C1 segment of cervical spinal cord (tissue), 14 donors: ENCODE measurements at places on chromosomes 2 and 18.

GRCh38 chr2:240336820-240337427, 98.5 kb upstream of the GPC1 start:
- no peak for DNase-seq

DNA sequence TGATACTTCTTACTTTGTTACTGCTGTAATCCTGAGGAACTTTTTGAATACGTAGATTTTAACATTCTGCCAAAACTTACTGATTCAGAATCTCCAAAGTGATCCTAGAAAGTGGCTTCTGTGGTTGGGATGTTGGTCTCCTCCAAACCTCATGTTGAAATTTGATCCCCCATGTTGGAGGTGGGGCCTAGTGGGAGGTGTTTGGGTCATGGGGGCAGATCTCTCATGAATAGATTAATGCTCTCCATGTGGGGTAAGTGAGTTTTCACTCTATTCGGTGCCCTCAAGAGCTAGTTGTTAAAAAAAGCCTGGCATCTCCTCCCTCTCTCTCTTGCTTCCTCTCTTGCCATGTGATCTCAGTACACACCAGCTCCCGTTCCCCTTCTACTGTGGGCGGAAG, 329.9 kb downstream of the HRH4 start:
- no peak for DNase-seq

GRCh38 chr2:67514515-67514914, 117.4 kb downstream of the ETAA1 start:
- DNase-seq, result no peak

GRCh38 chr2:29209551-29209950, 94.3 kb downstream of the CLIP4 start:
- no peak for DNase-seq

- no peak for DNase-seq
Measured at GRCh38 chr2:118062669-118063068, 25.6 kb upstream of the INSIG2 start.

- no peak for DNase-seq
Measured at GRCh38 chr2:223247136-223247535, 195.1 kb downstream of the KCNE4 start.

- no peak for DNase-seq
Measured at GRCh38 chr18:79248495-79249060, 147.2 kb upstream of the NFATC1 start.

DNA sequence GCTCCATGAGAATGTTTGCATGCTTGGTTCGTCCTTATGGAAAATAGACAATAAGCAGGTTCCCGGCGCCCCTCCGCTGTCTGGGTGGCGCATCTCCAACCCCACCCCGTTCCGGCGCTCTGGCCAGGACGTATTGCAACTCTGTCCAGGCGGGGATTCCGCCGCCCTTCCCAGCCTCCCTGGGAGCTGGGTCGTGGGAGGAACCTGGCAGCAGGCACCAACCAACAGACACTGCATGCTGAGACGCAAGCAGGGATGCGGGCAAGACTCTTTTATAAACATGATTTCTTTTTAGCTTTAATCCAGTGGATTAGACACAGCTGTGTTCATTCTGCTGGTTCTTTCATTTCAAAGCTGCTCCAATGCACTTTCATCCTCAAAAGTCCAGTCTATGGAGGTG, 240.2 kb downstream of the SH3BP4 start:
- DNase-seq, result no peak

- no peak for DNase-seq
Measured at GRCh38 chr2:204535764-204536163, 9.5 kb upstream of the PARD3B start.

DNA sequence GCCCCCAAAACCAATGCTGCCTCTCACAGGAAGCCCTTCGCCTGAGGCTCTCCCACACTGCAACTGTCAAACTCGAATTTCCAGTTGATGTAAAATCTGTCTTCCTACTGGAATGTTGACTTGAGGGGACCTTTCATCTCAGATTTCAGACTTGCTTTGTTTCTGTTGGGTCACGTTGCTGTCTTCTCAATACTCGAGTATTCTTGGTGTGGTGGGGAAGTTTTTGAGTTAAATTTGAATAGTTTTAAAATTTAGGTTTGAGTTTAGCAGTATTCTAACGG, 50.8 kb downstream of the AGAP1 start:
- no peak for DNase-seq

DNA sequence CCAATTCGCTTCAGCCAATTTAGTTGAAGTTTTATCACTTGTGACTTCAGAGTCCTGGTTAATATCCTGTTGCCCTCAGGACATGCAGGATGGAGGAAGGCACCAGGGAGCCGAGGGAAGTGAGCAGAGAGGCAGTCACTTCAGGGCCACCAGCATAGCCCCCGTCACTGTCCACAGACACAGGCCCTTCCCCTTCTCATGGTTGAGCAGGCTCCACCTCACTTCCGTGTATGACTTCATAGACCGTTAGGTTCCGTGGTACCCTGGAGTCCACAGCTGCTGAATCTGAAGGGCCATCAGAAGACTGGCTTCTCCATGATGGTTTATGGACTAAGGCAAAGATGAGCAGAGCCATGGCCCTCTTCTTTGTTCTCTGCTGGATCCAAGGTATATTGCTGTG, at the start of gene C2orf92:
Gene C2orf92, plus strand, starts transcription at position 266 of the 400 bp plus-strand sequence. Its CDS starts 76 bp downstream, at position 342.
- DNase-seq, result no peak

DNA sequence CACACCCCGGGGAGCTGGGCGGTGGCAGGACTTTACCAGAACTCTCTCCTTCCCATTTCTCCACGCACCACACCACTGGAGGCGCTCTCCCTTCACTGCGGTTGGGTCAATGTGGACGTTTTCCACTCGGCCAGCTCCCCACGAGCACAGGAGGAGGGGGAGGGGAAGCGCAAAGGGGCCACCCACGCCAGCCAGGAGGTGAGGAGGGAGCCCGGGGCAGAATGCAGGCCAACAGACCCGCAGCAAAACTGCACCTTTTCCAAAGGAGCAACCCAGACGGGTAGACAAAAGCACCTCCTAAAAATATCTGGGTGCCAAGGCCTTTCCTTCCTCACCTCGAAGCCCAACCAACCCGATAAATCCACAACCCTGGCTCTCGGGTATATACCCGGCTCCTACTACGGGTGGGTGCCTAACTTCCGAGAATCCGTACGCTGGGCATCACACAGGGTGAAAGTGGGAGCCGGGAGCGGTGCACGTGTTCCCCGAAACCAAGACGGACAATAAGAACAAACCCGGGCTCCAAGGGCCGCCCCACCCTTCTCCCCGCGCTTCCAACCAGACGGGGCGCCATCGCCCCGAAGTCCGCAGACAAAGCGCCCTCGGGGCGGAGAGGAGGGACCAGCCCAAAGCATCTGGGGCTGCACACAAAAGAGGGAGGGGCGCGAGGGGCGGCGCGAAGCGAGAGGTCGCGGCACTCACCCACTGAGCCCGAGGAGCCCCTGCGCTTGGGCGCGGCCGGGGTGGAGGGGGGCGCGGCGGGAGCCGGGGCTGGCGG, 1.0 kb downstream of the RTN4 start:
- peak; percentile 53 for DNase-seq

DNA sequence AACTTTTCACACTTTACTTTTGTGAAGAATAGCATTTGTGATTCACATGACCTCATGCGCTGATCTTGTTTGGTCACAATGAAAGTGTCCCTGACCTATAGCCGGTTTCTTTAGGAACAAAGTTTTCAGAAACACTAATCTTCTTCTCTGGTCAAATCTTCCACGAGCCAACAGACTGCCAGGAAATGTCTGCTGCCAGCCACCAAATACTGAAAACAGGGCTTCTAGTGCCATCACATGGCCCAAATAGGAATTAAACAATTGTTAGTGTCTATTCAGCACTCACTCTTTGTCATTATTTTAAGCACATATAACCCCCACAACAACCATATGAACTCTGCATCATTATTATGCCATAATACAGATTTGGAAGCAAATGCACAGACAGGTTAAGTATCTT, 286.5 kb upstream of the SYT4 start:
- no peak for DNase-seq

- DNase-seq, result peak; percentile 59
Measured at GRCh38 chr2:219452361-219453317, 18.0 kb downstream of the SPEG start.

DNA sequence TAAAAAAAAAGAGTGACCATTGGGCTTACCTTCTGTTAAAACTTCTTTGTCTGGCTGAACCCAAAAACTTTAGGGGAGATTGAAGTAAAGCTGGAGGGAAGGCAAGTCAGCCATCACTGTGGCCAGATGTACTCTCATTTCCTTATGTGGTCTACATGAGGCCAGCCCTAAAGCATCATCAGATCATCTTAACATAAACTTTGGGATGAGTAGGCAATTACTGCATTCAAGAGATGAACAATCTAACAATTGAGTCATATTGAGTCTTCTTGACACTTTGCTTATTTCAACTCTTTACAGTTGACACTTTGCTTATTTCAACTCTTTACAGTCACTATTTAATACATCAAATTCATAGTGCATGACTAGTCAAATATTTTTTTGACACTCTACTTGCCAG, 155.6 kb downstream of the QPCT start:
- no peak for DNase-seq

DNA sequence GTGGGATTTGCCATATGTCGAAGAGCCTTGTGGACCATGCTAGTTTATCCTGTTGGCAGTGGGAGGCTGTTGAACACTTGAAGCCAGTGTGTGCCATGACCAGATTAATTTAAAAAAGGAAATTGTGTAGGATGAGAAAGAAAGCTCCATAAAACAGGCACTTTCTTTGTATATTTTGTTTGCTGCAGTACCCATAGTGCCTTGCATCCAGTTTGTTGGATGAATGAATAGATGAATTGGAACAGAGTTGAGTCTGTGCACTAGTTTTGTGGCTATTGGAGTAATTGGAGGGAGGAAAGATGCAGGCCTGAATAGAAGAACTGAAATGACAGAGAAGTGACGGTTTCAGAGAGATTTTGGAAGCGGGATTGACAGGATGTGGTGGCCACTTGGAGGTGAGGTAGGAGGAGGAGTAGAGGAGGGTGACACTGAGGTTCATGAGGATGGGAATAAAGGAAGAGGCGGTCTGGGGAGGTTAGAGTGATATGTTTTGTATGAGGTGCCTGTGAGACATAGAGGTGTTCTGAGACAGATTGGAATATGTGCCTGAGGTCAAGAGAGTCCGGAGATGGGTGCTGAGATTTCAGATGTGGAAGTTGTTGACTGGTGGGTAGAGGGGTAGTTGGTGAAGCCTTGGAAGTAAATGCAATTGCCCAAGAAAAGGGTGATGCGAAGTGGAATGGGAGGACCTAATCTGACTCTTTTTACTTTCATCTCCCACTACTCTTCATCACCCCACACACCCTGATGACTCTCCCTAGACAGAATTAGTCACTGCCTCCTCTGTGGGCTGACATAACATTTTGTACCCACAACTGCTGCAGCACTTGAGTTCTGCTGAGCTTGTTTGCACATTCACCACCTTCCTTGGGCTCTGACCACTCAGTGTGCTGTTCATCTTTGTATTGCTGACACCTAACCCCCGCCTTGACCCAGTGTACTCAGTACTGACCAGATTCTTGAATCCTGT, 5.1 kb downstream of the DGUOK start:
- no peak for DNase-seq

DNA sequence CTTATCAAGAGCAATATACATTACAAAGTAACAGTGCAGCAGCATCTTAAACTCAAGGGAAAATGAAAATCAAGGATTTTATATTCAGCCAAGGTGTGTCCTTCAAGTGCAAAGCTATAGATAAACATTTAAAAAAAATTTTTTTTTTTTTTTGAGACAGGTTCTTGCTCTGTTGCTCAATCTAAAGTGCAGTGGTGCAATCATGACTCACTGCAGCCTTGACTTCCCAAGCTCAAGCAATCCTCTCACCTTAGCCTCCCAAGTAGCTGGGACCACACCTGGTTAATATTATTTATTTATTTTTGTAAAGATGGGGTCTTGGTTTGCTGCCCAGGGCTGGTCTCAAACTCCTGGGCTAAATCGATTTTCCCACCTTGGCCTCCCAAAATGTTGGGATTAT, 9.0 kb downstream of the CDKL4 start:
- no peak for DNase-seq

GRCh38 chr18:79896738-79897137, 54.7 kb downstream of the SLC66A2 start:
- DNase-seq, result no peak
